ENCODE measurements at places on chromosomes 3 and 15.
A peak's percentile ranks its signal among the peaks of the same experiment; 100 is the strongest.

GRCh38 chr3:42214565-42215283, 51.3 kb downstream of the CCK start:
- DNase-seq: no peak

- DNase-seq: peak; percentile 92
These were observed 116.0 kb downstream of the XXYLT1 start for GRCh38 chr3:195154793-195155535.

- DNase-seq: peak; percentile 66
These were observed 9.2 kb upstream of the RFC4 start for GRCh38 chr3:186815435-186815834.

GRCh38 chr15:25987638-25988037, 124.5 kb upstream of the ATP10A start:
- no peak for DNase-seq

DNA sequence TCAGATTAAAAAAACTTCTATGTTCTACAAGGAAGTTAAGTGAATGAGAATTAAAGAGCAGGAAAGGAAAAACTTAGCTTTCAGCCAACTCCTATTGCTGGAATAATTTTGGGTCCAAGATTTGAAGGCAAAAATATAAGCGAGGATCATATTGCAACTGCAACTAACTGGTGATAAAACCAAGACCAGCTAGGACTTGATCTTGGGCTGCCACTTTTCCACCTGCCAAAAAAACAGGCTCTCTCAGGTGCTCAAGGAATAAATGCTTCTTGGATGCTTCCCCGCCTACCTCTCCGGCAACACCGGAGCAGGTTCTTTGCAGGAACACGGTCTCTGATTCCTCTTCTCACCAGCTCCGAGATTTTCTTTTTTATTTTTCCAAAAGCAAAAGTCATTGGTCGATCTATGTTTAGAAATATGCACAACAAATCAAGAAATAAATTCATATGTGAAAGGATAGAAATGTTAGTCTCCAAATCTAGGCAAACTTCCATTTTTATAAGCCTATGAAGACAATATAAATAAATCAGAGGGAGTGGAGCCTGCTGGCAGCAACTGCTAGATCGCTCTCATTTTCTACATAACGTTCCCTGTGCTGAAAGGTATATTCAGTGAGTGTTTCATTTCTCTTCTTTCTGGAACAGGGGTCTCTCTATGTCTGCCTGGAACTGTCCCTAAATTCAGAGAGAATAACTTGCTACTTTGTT, 241.9 kb downstream of the NTRK3 start:
- no peak for DNase-seq

GRCh38 chr3:120338517-120338916, 10.6 kb downstream of the LRRC58 start:
- no peak for DNase-seq

DNA sequence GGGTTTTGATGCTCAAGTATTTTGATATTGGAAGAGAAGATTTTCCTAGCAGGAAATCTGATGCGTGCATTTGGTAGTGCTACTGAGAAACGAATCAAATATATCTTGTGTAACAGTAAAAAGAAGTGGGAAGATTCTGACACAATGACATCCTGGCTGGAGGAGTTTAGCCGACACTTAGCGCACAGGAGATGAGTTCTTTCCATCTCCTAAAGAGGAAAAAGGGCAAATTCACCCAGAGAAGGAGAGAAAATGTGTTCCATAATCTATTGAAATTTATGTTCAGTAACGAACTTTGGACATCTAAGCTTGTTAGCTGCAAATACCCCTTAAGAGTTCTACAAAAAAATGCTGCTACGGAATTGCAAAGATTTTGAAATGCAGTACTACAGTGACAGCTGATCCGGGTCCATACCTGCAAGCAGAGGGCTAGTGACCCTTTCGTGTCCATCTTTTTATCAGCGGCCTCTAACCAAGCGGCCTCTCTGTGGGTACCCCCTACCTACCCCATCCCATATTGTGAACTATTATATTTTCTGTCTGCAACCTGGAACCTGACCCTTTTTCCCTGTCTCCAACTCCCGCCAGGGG, 971 bp downstream of the CPOX start:
- no peak for DNase-seq

DNA sequence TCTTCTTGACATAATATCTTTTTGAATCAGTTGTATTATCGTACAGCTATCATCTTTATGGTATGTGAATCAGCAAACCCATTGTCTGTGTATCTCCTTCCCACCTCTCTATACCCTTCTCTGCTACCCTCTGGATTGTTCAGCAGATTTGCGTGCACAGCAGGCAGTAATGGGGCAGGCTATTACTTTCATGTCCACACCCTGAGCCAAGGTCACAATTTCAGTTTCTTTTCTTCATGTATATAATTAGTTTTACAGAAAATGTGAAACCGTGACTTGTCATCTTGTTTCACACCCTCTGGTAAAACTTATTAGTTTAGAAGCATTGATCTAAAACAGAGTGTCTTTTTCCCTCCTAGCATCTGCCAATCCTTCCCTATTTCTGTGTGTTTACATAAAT, 770.4 kb upstream of the SEMA6D start:
- no peak for DNase-seq

GRCh38 chr3:159664006-159664405, 324.6 kb upstream of the IL12A start:
- no peak for DNase-seq

DNA sequence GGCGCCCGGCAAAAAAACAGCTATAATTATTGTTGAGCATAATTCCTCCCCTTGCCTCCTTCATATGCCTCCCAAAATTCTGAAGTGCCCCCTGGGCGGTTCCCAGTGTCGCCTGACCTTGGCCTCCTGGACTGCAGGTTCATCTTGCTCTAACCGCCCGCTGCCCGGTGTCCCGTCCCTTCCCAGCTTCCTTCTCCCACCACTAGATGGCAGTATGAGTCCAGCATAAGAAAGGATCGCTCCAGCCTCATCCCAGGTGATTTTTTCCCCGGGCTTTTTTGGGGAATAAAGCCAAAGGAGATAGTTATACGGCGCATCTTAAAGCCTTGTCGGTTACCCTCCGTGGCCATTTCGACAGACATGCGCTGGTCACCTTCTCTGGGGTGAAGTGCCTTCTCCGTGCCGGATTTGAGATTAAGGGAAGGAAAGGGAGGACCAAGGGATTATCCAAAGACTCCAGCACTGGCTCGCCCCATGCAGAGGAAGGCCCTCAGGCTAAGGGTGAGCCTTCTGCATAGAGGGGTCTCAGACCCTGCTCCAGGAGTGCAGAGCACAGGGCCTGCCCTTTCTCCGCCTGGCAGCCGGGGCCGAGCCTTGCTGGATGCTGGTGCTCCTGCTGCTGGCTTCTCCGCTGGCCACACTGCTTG, 45.8 kb upstream of the TRA2B start:
- no peak for DNase-seq

- peak; percentile 91 for DNase-seq
These were observed 17.5 kb upstream of the HACD2 start for GRCh38 chr3:123602325-123602724.

DNA sequence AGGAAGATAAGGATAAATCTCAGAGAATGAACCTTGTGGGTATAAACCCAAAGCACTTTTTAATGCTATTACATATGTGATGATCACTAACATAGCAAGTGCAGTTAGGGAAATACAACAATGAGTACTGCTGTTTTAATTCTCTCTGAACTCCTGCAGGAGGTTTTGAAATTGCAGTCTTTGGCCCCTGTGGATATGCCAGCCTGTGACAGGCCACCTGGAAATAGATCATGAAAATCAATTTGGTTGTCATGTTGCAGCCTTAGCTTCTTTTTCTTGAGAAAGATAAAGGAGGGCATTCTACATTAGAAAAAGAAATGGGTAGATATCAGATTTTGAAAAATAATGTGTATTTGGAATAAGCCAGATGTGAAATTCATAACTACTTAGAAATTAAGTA, 103.6 kb downstream of the RSRC1 start:
- DNase-seq: no peak

GRCh38 chr3:28042095-28042635, 199.3 kb upstream of the CMC1 start:
- DNase-seq: no peak

- no peak for DNase-seq
These were observed 224.8 kb upstream of the BHLHE40 start for GRCh38 chr3:4754180-4755086.

GRCh38 chr15:71810256-71811035, at the start of gene NR2E3:
Gene NR2E3, plus strand, starts transcription at chr15:71810554. Its CDS starts 190 bp downstream, at chr15:71810744.
- no peak for DNase-seq

- DNase-seq: peak; percentile 54
These were observed 174.0 kb upstream of the PRICKLE2 start for GRCh38 chr3:64399205-64399800.

GRCh38 chr3:157135671-157136396, 24.1 kb downstream of the CCNL1 start:
- DNase-seq: no peak

DNA sequence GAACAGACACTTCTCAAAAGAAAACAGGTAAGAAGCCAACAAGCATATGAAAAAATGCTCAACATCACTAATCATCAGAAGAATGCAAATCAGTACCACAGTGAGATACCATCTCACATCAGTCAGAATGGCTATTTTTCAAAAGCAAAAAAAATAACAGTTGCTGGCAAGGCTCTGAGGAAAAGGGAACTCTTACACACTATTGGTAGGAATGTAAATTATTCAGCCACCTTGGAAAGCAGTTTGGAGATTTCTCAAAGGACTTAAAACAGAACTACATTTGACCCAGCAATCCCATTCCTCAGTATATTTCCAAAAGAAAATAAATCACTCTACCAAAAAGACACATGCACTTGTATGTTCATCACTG, 95.6 kb downstream of the APBA2 start:
- no peak for DNase-seq

GRCh38 chr3:63926309-63926708, 14.1 kb upstream of the SCAANT1 start:
- no peak for DNase-seq

GRCh38 chr3:190733591-190734146, 128.8 kb downstream of the GMNC start:
- no peak for DNase-seq

GRCh38 chr15:62063825-62064635, 2.7 kb upstream of the C2CD4A start:
- no peak for DNase-seq

- DNase-seq: peak; percentile 36
These were observed 33.9 kb downstream of the PFN2 start for GRCh38 chr3:149936812-149937230.

- peak; percentile 18 for DNase-seq
These were observed 56.5 kb downstream of the CLDN1 start for GRCh38 chr3:190265796-190266195.

DNA sequence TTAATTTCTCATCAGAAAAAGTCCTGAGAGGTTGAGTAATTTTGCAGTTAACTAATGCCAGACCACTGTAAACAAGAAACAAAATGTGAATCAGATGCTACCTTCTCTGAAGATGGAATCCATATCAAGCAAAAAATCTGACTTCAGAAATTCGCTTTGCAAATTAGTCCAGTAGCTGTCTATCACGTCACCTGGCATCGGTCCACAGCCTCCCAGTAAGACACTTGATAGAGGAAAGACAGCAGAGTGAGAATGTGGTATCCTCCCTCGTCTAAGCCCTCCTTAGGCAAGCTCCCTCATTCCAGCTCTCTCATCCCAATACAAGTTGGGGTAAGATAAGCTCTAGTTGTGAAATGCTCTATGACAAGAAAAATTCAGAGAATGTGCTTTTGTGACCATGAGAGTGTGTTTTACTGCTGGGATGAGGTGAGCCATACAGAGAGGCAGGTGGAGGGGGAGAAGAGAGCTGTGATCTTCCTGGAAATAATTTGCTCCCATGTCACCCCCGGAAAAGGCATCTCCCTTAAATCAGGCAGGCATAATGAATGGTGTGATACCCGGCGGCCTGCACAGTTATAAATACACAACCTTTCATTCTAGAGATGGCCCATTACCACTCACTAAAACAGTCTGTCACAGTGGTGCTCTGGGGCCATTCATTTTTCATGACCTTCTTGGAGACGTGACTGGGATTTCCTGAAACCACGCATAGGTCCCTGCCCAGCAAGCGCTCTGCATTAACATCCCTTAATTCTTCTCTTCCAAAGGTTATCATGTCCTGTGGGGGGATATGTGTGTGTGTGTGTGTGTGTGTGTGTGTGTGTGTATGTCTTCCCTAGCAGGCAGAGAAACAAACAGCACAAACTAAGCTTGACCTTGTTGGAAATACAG, 602.0 kb upstream of the KCNMB2 start:
- DNase-seq: peak; percentile 95

DNA sequence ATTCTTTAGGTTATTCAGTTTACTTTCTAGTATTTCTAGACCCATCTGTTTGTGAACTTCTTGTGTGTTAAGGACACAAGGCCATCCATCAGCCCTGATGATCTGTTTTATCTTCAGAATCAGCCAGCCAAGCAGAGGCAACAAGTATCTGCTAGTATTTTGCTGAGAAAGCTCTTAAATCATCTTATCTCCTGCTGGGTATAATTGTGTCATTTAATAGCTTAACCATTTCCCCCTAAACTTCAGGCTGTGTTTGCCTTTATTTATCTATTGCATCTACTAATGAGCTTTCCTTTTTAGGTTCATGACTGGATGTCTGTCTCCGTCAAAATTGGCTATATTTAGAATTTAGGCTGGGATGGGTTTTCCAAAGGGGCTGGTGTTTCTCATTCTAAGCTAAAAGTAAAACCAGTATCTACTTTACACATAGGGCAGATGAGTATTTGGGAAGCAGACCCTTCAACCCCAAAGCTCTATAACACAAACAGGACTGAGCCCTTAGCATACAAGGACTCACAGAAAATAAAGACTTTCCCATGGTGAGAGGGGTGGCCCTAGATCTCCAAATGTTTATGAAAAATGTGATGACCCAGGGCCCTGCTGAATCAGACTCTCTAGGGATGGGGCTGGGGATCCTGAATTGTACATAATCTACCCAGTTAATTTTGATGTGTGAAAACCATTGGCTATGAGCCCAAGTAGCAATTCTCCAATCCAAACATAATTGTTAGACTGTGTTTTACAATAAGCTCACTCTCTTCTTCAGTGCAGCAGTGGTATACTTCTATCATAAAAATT, 65.3 kb upstream of the PSMD6 start:
- peak; percentile 61 for DNase-seq

DNA sequence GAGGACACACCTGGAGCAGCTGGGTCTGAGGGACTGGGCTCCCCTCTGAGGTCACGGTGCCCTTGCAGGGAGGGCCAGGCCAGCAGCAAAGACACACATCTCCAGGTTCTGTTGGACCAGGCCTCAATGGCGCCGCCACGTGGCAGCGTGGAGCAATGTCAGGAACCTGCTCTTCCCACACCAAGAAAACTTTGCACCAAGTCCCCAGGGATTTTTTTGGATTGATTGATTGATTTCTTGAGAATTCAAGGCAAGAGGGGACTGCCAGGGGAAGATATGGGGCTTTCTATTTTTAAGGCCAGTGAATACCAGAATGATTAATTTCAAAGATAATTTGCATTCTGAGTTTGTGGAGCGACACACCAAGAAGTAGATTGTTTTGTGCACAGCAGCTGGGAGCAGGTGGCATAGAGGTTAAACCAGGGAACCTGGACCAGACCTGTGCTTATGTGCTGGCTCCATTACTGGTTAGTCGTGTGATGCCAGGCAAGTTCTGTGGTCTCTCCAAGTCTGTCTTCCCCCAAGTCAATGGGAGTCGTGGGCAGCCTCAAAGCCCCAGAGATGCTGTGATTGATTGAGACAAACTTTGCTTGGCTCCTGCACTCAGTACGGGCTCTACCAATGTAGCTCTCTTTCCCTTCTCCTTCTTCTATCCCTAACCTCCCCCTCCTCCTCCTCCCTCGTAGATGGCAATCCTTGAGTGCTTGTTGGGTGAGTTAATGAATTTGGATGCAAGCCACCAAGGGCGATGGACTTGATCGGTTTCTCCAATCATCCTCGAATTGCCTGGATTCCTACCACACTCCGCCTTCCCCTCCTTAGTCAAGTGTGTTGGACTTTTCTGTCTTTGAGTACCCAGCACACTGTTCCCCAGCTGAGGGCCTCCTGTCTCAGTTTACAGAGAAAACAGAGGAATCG, 96.2 kb upstream of the TRPM1 start:
- DNase-seq: no peak
